ENCODE measurements at places on chromosomes 2 and 18.

DNA sequence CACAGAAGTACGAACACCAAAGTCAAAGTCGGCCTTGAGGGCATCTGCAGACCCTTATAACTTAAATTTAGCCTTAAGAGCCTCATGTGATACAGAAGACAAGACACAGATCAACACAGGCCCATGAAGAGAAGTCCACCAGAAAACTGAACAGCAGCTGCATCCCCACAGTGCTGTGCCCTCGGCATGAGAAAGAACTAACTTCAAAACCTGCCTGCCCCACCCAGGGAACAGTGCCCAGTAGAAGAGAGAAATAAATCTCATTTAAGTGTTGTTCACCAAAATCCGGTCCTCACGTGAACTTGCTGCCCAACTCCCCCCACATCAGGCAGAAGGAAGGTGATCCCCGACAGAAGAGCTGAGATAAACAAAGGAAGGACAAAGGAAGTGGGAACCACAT is 73.7 kb downstream of the PXDN start:
- no peak for DNase-seq

GRCh38 chr2:207251573-207252192 is 85.9 kb upstream of the KLF7 start:
- DNase-seq: no peak

- DNase-seq: peak; percentile 56
These were observed 2.3 kb upstream of the MAL start for GRCh38 chr2:95023222-95023597.

DNA sequence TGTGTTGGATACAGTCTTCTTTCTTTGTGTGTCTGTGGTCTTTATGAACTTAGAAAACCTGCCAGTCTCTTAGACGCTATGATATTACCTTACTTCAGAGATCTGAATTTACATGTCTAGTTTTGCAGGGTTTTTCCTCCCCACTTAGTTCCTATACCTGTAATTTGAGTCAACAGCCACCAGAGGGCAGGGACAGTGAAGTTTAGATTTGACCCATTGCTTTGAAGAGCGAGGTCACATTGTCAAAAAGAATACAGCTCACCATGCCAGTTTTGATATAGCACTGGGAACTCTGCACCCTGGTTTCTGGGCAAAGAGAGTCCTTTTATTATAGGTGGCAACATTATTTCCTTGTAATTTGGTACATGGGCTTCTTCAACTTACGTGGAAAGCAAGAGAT is 102.3 kb downstream of the MAPK4 start:
- no peak for DNase-seq

- peak; percentile 50 for DNase-seq
These were observed 90.9 kb upstream of the SMAD7 start for GRCh38 chr18:49041435-49042245.

GRCh38 chr18:65817178-65817577 is 66.4 kb downstream of the CDH7 start:
- DNase-seq: no peak

DNA sequence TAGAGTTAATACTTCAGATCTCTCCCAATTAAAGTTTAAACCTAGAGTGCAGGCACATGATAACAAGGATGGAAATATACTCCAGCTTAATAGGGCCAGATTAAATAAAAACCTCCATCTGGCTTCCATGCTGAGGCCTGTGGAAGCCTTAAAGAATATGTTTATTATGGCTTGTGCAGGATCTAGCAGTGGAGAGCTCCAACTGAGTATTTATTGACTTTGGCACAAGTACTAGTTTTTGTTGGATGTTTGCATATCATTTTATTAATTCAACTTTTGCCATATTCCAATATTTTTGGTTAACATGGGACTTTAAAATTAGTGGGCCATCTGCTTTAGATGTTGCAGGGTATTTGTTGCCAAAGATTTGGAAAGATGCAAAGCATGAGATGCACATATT is 860.4 kb upstream of the SOX11 start:
- no peak for DNase-seq

DNA sequence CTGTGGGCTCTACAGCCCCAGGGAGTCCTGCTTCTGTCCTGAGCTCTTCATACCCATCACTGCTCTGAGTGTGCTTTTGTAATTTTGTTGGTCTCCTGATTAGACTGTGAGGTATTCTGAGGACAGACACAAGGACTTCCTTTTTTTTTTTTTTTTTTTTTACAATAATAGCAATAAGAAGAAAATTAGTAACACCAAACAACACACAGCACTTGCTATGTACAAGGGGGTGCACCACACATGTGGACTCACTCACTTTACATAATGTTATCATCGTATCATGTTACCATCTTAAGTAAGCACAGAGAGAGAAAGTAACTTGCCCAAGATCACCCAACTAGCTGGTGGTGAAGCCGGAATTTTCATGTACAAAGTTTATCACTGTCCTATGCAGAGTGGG is 34.6 kb downstream of the MBP start:
- no peak for DNase-seq

GRCh38 chr2:175684466-175684865 is 317.6 kb downstream of the LNPK start:
- DNase-seq: no peak

DNA sequence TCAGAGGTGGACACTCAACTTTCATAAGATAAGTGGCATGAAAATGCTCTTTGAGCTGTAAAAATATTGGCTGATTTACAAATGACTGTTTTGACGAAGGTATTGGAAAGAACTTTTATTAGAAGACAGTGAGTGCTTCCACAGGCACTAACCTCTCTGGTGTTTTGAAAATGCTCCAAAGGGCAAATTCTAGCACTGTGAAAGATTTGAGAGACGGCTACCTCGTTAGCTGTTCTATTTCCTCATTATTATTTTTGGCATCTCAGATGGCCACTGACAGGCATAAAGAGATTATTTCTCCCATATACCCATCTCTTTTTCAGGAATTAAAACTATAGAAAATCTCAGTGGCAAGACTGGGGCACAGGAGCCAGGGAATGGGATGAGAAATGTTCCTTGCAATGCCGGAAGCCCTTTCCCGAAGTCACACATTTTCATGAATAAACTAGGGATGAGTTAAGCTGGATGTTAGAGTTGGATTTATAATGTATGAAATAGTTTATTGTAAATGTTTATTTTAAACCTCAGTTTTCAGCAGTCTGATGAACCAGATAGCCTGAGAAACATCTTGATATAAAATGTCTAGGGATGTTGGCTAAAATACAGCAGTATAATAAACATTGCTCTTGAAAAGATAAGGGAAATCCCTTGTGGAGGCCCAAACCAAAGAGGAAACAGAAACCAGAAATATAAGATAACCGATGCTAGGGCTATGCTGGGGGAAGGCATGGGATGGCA is 175.7 kb downstream of the ASB1 start:
- no peak for DNase-seq

- DNase-seq: no peak
These were observed 57.0 kb upstream of the TXNDC2 start for GRCh38 chr18:9828506-9829396.

GRCh38 chr2:51290725-51291124 is 258.8 kb upstream of the NRXN1 start:
- no peak for DNase-seq

GRCh38 chr2:240892356-240892755 is 3.6 kb downstream of the MAB21L4 start:
- DNase-seq: no peak

DNA sequence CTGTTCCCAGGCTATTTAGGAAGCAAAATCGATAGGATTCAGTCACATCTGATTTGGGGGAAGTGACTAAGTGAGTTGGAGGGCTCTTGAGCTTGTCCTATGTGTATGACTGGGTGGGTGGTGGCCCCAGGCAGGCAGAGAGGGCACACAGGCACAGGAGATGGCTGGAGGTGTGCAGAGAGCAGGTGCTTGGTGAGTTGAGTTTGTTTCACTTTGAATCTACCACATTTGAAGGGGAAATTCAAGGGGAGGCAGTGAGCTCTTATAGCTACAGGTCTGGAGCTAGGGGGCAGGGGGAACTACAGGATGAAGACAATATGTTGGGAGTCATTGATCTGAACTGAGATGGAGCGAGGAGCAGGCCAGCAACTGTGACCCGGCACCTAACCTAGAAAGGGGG is 42.5 kb upstream of the TMEM200C start:
- no peak for DNase-seq

- DNase-seq: no peak
These were observed 43.4 kb upstream of the MTCL1 start for GRCh38 chr18:8661754-8662559.

- no peak for DNase-seq
These were observed 65.6 kb downstream of the WDR7 start for GRCh38 chr18:56716692-56717146.

GRCh38 chr18:65527879-65528633 is 222.8 kb upstream of the CDH7 start:
- DNase-seq: no peak

- DNase-seq: no peak
These were observed 295.4 kb downstream of the CELF4 start for GRCh38 chr18:37270038-37270665.

DNA sequence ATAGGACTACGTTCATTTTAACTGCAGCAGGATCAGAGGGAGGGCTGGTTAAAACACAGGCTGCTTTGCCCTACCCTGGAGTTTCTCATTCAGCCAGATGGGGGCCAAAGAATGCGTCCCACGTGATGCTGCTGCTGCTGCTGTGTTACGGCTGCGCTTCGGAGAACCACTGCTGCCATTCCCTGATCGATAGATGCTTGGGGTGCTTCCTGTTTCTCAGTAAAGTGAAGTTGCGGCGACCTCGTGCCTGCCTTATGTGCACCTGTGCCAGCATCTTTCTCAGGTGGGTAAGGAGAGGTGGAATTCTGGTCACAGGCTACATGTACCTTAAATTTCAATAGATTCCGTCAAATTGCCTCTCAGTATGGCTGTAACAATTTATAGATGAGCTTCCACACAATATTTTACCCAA is 24.7 kb upstream of the TOGARAM2 start:
- peak; percentile 50 for DNase-seq

DNA sequence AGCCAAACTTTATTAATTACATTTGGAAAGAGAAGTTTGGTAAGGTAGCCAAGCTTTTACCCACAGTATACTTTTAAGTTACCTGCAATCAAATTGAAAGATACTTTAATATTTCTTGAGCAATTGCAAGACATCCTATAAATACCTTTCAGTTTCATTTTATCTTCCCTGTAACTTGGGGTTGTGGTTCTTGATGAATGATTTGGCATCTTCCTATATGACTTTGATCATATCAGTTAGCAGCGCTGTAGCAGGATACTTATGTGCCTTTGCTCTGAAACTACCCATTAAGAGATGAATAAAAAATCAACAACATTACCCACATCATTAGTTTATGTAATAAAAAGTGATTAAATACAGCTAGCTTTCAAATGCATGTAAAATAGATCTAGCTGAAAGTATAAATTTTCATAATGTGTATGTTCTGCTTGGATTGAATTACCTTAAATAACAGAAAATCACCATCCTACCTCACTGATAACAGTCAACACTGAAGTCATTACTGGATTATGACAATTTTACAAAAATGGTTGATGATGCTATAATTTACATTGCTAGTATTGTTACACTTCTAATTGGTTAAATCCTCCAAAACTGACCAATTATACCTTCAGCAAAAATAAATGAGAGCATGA is 50.4 kb downstream of the MMADHC start:
- no peak for DNase-seq

- DNase-seq: no peak
These were observed 871 bp upstream of the ALS2 start for GRCh38 chr2:201781557-201782051.

GRCh38 chr2:30709516-30709915 is 97.7 kb downstream of the CAPN13 start:
- DNase-seq: no peak

DNA sequence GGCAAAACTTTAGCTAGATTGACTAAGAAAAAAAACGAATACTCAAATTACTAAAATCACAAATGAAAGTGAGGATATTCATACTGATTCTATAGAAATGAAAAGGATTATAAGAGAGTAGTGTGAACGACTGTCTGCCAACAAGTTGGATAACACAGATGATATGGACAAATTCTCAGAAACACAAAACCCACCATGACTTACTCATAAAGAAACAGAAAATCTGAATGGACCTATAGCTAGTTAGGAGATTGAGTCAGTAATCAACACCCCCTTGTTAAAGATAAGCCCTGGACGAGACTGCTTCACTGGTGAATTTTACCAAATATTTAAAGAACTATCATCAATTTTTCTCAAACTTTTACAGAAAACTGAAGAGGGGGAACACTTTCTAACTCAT is 108.8 kb upstream of the TMEM200C start:
- DNase-seq: no peak

GRCh38 chr2:172704072-172704936 is 31.3 kb upstream of the RAPGEF4 start:
- DNase-seq: no peak

DNA sequence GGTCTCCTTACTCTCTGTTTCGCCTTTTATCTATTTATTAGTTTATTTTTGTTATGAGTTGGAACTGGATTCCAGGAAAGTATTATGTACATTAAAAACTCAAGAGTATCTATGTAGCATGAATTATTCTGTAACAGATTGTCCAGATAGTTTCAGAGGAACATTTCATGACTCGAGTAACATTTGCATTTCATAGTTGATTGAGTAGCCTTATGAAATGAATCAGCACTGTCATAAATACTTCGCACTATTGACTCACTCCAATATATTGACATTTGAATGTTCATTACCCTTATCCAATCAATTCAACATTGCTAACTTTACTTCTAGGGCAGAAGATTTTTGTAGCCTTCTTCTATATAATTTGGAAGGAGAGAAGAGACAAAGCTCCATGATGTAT is 11.3 kb upstream of the VRK2 start:
- DNase-seq: no peak

DNA sequence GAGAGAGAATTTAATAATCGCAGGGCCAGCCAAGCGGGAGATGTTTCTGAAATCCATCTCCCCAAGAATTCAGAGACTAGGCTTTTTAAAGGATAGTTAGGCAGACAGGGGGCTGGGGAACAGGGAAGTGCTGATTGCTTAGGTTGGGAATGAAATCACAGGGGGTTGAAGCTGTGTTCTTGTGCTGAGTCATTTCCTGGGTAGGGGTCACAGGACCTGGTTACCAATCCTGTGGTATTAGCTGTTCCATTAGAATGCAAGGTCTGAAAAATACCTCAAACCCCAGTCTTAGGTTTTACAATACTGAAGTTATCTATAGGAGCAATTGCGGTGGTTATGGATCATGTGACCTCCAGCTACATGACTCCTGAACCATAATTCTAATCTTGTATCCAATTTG is 4.6 kb downstream of the SP140 start:
- DNase-seq: no peak

- no peak for DNase-seq
These were observed 73.6 kb downstream of the ASAP2 start for GRCh38 chr2:9280224-9280623.

DNA sequence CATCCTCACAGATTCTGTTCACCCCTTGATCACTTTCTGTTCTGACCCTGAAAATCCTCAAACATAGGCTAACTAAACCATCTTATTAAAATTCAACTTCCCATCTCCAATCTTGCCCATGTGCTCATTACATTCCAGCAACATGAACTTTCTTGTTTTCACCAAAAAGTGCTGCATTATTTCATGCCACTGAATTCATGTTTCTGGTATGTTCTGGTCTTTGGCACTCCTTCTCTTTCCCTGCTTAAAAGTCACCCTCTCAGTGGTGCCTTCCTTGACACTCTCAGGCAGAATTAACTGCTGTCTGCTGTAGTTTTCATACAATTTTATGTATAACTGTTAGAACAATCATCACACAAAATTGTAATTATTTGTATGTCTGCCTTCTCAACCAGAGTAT is 247.7 kb upstream of the RBMS1 start:
- no peak for DNase-seq

GRCh38 chr18:25289001-25289631 is 62.9 kb downstream of the ZNF521 start:
- no peak for DNase-seq
